ENCODE measurements at places on chromosomes 11 and 22.
A peak's percentile ranks its signal among the peaks of the same experiment; 100 is the strongest.

DNA sequence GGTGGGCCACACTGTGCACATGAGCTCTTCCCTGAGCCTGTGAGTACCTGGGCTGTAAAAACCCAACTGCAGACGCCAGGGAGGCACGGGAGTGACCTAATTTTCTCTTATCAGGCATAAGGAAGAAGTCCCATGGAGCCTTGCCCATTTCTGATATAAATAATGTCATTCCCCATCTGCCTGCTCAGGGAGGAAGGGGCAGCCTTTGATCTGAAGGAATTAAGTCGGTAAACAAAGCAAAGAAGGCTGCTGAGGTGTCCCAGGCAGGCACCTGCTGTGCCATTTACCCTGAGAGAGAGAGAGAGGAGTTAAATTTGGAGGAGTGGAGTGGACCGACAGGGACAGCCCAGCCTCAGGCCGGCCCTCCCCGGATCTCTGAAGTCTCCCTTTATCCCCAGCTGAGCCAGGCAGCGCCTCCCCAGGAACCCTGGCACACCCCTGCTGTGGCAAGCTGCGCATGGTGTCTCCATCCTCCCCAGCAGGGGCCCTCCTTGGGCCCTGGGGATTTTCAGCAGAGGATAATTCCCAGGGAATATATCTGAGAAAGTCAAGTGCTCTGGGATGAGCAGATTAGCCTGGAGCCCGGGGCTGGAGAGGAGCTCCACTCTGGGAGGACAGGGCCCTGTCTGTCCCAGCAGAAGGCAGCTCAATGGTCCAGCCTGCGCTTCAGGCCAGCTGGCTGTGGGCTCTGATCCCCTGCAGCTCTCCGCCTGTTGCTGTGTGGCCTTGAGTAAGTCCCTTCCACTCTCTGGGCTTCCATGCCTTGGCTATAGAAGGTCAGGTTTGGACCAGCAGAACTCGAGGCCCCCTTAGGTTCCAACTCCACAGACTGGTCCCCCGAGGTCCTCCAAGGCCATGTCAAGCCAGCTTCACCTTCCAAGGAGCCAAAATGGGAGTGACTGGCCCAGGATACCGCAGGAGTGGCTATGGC is 17.5 kb upstream of the CABP7 start:
- H3K36me3 ChIP-seq, result peaks cover 3% of the 10 kb centered on the region
- H3K27me3 ChIP-seq, result no peaks in the 10 kb centered on the region
- no peak for DNase-seq
- no peak overlapping the region for H3K27ac ChIP-seq
- H3K4me3 ChIP-seq, result no peak overlapping the region

DNA sequence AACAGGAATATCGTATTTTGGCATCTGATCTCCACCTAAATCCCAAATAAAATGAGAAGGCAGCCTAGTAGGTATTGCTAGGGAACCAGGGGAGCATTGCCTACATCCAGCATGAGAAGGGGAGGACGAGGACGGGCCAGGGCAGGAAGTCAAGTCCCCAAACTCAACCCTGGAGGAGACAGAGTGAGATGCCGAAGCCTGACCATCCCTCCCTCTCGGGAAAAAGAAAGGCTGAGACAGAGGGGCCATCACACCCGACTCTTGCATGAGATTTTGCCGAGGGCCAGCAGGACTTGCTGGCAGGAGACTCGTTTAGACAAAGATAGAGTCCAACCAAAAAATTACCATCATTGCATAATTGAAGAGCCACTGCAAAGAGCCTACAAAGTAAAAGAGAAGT is 50.2 kb upstream of the SPATA19 start:
- H3K36me3 ChIP-seq, result no peaks in the 10 kb centered on the region
- no peaks in the 10 kb centered on the region for H3K4me1 ChIP-seq
- peaks cover 20% of the 10 kb centered on the region for H3K27me3 ChIP-seq
- DNase-seq, result no peak
- H3K27ac ChIP-seq, result no peak overlapping the region
- no peak overlapping the region for H3K4me3 ChIP-seq

GRCh38 chr11:130536106-130537040 is 87.9 kb downstream of the ADAMTS15 start:
- H3K36me3 ChIP-seq, result no peaks in the 10 kb centered on the region
- H3K4me3 ChIP-seq, result no peak overlapping the region
- H3K27me3 ChIP-seq, result peaks cover 65% of the 10 kb centered on the region
- H3K27ac ChIP-seq, result no peak overlapping the region

GRCh38 chr11:120834686-120835210 is 189.2 kb upstream of the TBCEL start:
- peaks cover 36% of the 10 kb centered on the region for H3K27me3 ChIP-seq
- H3K4me1 ChIP-seq, result peaks cover 9% of the 10 kb centered on the region
- DNase-seq, result no peak

- peak overlapping the region; percentile 87 for H3K4me3 ChIP-seq
- peak overlapping the region; percentile 97 for H3K27ac ChIP-seq
- DNase-seq, result no peak
- peaks cover 25% of the 10 kb centered on the region for H3K4me1 ChIP-seq
- H3K27me3 ChIP-seq, result peaks cover 9% of the 10 kb centered on the region
- H3K36me3 ChIP-seq, result peaks cover 9% of the 10 kb centered on the region
Observed at GRCh38 chr11:64285885-64286800, 495 bp downstream of the GPR137 start.

GRCh38 chr11:110182886-110183285 is 89.7 kb downstream of the ZC3H12C start:
- H3K4me1 ChIP-seq, result no peaks in the 10 kb centered on the region
- peaks cover 26% of the 10 kb centered on the region for H3K27me3 ChIP-seq
- DNase-seq, result no peak
- H3K36me3 ChIP-seq, result no peaks in the 10 kb centered on the region
- H3K27ac ChIP-seq, result no peak overlapping the region
- H3K4me3 ChIP-seq, result no peak overlapping the region

GRCh38 chr22:48803171-48803947 is 1024.3 kb downstream of the BRD1 start:
- H3K27me3 ChIP-seq, result no peaks in the 10 kb centered on the region
- no peak for DNase-seq
- H3K4me3 ChIP-seq, result no peak overlapping the region
- H3K27ac ChIP-seq, result no peak overlapping the region
- H3K4me1 ChIP-seq, result no peaks in the 10 kb centered on the region
- no peaks in the 10 kb centered on the region for H3K36me3 ChIP-seq

DNA sequence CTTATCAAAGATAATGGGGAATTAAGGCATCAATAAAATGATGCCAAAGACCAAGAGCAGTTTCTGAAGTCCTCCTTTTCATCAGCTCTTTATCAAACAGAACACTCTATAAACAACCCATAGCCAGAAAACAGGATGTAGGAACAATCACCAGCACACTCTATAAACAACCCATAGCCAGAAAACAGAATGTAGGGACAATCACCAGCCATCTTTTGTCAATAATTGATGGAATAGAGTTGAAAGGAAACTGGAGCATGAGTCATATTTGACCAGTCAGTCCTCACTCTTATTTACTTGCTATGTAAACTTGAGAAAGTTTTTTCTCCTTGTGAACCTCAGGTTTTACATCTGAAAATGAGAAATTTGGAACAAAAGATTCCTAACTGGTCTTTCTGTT is 10.0 kb downstream of the MS4A2 start:
- no peak overlapping the region for H3K4me3 ChIP-seq
- DNase-seq, result no peak
- H3K4me1 ChIP-seq, result no peaks in the 10 kb centered on the region

DNA sequence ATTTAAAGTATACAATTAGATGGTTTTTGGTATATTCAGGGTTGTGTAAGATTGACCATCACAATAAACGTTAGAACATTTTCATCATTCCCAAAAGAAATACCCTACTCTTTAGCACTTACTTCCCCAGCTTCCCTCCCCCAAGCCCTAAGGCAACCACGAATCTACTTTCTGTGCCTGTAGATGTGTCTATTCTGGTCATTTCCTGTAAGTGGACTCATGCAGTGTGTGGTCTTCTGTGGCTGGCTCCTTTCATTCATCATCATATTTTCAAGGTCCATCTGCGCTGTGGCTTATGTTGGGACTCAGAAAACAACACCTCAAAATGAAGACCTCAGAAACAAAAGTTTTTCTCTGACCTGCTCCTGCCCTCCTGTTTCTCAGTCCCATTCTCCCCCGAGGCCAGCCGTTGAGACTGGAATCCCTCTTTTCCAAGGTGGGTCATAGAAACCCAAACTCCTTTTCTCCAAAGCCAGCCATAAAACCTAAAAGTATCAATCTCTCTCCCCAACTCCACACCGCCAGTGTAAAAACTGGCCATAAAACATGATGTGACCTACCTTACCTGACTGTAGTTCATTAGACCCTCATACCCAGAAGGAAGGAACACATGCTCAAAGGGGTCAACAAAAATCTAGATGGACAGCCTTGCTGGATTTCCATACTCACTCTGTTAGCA is 12.9 kb upstream of the TMPRSS13 start:
- H3K27me3 ChIP-seq, result no peaks in the 10 kb centered on the region
- peaks cover 12% of the 10 kb centered on the region for H3K4me1 ChIP-seq
- no peak for DNase-seq
- H3K4me3 ChIP-seq, result no peak overlapping the region

- H3K4me3 ChIP-seq, result no peak overlapping the region
- peaks cover 52% of the 10 kb centered on the region for H3K27me3 ChIP-seq
- no peak for DNase-seq
- no peaks in the 10 kb centered on the region for H3K4me1 ChIP-seq
- no peaks in the 10 kb centered on the region for H3K36me3 ChIP-seq
- H3K27ac ChIP-seq, result no peak overlapping the region
Observed at GRCh38 chr11:8584082-8584481, 9.9 kb downstream of the STK33 start.

DNA sequence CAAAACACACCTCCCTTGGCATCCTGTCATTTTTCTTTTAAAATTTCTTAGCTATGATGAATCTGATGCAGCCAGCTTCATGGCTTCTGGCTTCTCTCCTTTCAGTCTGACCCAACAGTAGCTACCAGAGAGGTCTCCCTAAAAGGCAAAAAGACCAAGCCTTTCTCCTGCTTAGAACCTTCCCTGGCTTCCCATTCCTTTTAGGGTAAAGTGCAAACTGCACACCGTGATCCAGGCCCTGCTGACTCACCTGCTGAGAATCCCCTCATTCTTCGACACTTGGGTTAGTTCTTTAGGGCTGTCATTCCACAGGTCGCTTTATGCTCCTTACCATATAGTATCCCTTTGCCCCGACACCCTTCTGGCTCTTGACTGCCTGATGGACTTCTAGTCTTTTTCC is 362.4 kb downstream of the MIAT start:
- H3K4me1 ChIP-seq, result no peaks in the 10 kb centered on the region
- no peak for DNase-seq
- H3K4me3 ChIP-seq, result no peak overlapping the region
- no peaks in the 10 kb centered on the region for H3K36me3 ChIP-seq

DNA sequence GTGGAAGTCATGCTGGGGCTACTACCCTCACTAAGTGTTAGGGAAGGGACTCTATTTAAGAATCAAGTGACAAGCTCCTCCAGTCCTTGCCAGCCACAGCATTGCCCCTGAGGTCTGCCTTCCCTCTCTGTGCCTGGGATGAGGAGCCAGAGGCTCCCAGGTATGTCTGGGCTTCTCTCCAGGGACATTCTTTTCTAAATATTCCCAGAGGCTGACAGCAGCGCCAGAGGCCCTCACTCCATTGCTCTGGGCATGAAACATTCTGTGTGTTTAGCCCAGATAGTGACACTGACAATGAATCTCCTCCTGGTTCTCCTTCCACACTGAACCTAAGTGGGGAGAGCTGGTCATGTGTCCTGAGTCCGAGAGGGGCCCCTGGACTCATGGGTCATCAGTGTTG is 2.2 kb downstream of the OR51E1 start:
- H3K27me3 ChIP-seq, result peaks cover 10% of the 10 kb centered on the region
- H3K4me3 ChIP-seq, result no peak overlapping the region
- no peaks in the 10 kb centered on the region for H3K36me3 ChIP-seq
- DNase-seq, result no peak
- H3K27ac ChIP-seq, result no peak overlapping the region

DNA sequence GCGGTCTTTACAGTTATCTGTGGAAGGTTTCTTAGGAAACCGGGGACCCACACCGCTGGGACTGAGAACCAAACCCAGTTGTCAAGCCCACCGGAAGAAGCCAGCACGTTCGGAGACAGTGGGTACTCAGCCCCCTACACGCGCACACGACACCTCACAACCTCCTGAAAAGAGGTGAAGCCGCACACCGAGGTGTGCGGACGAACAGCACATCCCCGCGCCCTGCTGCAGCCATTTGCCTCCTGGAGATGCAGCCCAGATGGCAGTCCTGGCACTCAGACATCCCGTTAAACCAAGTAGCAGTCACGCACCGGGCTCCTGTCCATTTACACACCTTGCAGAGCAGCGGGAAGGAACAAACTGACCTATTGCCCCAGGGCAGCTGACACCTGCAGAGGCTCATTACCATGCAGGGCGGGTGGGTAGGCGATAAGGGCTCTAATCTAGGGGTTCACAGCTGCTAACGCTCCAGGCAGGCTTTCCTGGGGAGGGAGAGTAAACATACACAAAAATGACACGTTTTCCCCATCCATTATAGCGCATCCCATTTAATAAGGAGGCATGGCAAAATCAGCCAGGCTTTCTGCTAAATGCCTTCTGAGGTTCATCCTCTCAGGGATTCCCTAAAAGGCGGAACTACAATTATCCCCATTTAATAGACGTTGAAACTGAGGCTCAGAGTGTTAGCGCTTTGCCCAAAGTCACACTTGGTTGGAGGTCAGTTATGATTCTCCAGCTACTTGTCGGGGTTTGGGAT is 864 bp upstream of the EHBP1L1 start:
- peak overlapping the region; percentile 99 for H3K27ac ChIP-seq
- peak overlapping the region; percentile 97 for H3K4me3 ChIP-seq
- peaks cover 38% of the 10 kb centered on the region for H3K36me3 ChIP-seq
- H3K27me3 ChIP-seq, result no peaks in the 10 kb centered on the region
- peaks cover 73% of the 10 kb centered on the region for H3K4me1 ChIP-seq

DNA sequence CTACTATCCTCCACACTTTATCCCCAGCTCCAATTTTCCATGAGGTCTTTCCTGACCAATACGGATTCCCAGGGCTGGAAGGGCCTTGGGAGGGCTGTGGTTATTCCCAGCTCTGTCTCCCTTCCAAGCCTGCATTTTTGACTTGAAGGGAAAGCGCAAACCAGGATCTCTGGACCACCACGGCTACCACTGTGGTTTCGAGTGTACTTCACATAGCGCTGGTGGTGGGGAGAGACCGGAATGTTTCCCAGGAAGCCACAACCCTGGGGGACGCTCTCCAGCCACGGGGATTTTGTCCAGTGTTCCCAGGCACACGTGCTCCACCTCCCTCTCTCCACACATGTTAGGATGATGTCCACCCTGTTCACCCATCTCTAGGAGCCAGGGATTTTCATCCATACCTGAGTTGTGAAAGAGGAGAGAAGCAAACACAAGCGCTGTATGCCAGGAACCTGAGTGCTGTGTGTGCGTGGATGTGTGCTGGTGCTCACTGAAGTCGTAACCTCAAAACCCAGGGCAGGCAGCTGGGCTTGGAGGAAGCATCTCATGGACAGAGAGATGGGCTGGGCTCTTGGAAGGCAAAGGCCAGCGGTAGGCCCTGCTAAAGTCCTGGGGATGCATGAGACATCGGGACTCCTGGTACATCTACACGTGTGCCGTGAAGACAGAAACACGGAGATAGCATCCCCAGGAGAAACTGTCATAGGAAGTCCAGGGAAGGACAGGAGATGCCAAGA is 1.3 kb upstream of the NPTXR start:
- peaks cover 4% of the 10 kb centered on the region for H3K36me3 ChIP-seq
- peak overlapping the region; percentile 57 for H3K4me3 ChIP-seq
- no peak for DNase-seq
- H3K27ac ChIP-seq, result no peak overlapping the region
- peaks cover 10% of the 10 kb centered on the region for H3K27me3 ChIP-seq
